NCI-H446 treated with DMSO at 0.1 percent for 48 hours (cell line): ENCODE measurements at places on chromosomes 3 and 15.

- no peak for DNase-seq
Observed at GRCh38 chr3:30331519-30331918, 274.9 kb upstream of the TGFBR2 start.

GRCh38 chr3:65575376-65575840, 463.3 kb downstream of the MAGI1 start:
- DNase-seq, result no peak

DNA sequence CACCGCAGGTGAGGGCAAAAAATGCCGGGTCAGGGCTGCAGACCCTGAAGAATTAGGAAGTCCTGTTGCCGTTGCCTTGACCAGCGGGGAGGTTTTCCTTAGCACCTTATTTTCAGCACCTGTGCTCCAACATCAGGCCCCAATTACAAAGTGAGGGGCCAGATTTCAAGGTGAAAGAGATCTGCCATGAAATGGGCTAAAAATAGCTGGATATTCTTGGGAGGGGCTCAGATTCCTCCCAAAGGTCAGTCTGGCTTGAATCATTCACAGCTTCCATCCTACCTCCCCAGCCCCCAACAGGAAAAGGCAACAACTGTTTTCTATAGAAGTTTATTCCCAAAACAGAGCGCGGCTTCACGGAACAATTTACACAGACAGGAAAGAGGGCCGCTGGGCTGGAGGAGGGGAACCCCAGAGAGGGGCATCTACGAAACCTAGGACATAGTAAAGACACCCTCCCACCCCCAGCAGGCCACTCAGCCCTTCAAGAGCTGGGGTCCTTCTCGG, 941 bp upstream of the SLC26A6 start:
- DNase-seq, result no peak

- DNase-seq, result no peak
Observed at GRCh38 chr3:42099020-42099765, 8.0 kb downstream of the TRAK1 start.

DNA sequence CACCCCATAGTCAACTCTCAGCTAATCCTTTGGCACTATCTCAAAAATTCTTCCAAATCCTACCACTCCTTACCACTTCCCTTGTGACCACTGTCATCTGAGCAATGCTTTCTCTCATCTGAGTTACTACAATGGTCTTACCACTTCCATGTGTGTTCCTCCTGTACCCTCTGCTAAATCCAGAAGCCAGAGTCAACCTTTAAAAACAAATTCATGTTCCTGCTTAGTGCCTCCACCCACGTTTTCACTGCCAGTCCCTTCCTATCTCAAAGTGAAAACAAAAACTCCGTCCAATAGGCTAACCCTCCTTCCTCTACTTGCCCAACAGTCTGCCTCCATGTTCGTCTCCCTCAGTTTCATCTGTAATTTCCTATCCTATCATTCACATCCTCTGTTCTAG, 109.0 kb downstream of the ADAMTS9 start:
- DNase-seq, result no peak

DNA sequence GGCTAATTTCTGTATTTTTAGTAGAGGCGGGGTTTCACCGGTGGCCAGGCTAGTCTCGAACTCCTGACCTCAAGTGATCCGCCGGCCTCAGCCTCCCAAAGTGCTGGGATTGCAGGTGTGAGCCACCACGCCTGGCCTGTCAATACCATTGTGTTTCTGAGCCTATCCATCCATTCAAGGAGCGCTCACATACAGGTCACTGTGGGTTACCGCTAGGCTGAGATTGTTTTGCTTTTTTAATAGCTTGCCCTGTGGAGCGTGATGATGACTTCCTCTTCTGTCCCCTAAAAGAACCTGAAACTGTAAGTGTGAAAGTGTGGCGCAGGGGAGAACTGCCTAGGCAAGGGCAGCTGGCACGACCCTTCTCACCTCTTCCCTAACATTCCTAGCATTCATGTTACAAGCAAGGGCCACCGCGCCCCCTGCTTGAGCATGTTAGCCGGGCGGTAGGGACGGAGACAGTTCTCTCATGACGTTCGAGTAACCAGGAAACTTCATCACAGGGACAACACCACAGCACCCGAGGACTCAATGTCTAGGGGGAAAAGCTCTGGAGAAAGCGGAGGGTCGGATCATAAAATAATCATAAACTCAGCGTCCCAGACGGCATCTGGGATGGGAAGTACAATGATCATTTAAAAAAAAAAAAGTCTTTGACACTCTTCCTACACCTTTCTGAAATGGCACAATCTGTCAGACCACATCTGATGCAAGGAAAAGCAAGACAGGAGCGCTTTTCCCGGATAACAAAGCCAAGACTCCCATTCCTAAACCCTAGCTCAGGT, 790 bp downstream of the LAMP3 start:
- no peak for DNase-seq

GRCh38 chr3:139173372-139174108, 128.8 kb upstream of the PRR23C start:
- peak; percentile 72 for DNase-seq

- DNase-seq, result no peak
Observed at GRCh38 chr3:69142797-69143454, 20.5 kb upstream of the LMOD3 start.

DNA sequence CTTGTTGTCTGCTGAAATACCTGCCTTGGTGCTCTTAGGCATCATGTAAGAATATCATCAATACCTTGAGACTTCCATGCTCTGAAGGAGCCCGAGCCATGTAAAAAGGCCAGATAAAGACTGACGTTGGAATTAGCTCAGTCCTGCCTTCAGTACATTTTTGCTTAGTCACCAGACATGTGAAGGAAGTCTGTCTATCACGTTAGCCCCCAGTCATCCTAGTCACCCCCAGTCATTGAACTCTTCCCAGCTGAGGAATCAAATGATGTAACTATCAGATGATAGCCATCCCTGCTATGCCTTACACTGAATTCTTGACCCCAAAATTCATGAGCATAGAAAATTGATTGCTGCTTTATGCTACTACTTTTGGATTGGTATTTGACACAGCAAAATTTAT, 351.2 kb upstream of the SGO1 start:
- no peak for DNase-seq

GRCh38 chr15:80727196-80727595, 32.1 kb downstream of the ABHD17C start:
- no peak for DNase-seq

DNA sequence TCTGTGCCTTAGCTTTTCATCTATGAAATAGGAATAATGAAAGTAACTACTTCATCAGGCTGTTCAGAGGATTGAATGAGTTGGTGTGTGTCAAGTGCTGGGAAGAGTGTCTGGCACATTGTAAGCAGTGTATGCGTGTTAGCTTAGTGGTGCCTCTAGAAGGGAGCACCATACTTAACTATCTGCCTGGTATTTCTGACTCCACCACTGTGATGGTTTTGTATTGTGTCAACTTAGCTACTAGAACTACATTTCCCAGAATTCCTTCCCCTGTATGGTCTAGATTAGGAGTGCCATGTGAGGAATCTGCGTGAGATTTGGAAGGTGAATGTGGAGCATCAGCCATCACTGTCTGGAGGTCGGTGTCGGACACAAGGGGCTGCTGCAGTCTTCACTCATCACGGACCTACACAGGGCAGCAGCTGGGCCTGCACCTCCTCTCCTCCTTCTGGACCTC, 115.4 kb upstream of the GALNT15 start:
- DNase-seq, result no peak

- no peak for DNase-seq
Observed at GRCh38 chr3:192869131-192870031, 48.3 kb downstream of the MB21D2 start.

DNA sequence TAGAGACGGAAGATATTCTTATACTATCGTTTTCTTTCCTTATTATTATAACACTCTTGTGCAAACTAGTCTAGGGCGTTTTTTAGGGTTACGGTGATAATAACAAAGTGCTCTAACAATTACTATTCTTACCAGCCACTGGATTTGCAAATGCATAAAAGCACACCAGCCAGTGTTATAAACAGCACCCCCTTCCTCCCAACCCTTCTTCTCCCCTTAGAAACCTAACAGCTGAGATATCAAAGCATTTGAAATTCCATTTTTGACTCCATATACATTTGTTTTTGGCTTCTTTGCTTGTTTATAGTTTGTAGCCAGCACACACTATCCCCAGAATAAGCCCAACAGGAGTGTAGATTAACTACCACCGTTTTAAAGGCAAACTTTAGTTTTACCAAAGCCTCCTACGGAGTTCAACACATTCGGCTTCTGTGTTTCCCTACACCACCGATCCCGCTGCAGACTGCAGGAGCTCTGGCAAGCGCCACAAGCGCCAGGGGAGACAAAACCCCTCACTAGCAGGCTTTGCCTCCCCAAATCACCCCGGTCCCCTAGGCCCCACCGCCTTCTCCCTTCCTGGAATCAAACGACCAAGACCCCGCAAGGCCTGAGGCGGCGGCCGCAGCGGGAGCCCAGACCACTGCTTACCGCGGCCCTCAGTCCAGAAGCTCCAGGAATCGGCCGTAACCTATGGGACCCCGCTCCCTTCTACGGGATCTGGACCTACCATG, 461 bp downstream of the COPB2 start:
- DNase-seq, result no peak

DNA sequence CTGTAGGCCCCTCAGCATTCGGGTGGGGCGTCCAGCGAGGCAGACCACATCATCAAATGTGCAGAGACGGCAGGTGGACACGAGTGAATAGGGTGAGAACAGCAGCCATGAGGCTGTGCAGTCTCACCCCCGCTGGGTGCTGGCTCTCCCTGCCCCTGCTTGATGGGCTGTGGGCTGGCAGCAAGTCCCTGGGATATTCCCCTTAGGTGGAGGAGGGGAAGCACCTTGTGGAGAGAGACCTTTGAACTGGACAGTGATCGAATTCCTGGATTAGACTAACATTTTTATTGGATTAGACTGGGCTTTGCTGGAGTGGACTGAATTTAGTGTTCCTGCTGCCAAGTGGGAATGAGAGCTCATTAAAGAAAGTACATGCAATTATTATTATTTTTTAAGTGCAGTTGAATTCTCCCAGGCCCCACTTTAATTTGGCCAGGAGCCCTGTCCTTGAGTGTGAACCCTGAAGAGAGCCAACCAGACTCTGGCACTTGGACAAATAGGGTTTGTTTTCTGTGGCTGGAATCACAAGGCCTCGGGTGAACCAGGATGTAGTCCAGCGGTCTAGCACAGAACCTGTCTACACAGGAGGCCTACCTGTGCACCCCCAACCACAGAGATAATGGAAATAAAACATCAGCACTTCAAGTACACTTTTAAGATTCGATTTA, 193.1 kb downstream of the ABHD5 start:
- DNase-seq, result no peak

- no peak for DNase-seq
Observed at GRCh38 chr3:32200992-32201758, 37.3 kb upstream of the CMTM8 start.

- DNase-seq, result peak; percentile 40
Observed at GRCh38 chr3:30440147-30440604, 166.2 kb upstream of the TGFBR2 start.

DNA sequence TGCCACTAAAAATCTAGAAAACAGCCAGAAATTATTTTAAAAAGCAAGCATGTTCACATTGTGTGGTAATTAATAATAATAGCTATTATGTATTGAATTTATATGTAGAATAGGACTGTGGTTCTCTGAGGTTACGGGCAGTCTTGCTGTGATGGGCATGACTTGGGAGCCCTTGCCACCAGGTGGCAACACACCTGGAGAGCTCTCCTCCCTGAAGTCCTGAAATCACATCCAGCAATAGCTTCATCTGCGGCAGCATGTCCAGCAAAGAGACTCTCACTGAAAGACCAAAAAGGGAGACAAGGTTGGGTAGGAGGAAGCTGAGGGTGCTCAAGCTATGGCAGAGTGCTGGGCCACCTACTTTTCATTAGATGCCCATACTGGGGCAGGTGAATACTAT, 206.8 kb upstream of the IL12A start:
- DNase-seq, result no peak

DNA sequence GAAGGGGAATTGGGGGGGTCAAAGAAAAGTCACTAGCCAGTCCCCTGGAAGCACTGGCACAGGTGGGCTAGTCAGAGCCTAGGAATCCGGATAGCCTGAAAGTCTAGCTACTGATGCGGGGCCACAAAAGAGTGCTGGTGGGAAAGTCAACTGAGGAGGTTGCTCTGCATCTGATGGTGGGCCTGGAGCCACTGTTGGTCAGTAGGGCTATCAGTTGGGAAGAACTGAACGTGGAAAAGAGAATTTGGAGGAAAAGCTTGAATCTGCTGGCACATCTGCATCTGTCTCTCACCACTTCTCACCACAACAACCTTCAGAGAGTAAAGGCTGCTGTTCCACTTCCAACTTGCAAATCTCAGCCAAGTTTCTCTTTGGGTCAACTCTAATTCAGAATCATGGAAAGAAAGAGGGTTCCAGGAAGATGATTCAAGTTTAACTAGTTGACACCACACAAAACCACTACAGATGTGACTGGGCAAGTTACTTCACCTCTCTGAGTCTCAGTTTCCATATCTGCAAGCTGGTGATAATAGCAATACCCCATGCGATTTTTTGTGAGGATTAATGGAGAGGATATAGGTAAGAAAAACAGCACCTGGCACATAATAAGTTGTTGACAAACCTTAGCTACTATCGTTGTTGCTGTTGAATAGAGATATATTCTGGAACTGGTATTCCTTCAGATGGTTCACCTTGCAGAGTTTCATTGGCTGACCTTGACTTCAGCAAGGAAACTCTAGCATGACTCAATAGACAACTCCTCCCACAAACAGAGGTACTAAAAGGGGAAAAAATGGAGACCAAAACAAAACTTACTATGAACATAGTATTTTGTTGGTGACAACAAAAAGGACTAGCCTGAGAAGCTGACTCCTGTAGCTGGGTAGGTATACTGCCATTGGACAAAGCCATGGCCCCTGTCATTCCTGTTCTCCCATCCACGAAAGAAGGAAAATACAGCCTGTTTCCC, 280.2 kb upstream of the STT3B start:
- no peak for DNase-seq

GRCh38 chr3:130773366-130773765, 26.7 kb upstream of the PIK3R4 start:
- DNase-seq, result peak; percentile 42

DNA sequence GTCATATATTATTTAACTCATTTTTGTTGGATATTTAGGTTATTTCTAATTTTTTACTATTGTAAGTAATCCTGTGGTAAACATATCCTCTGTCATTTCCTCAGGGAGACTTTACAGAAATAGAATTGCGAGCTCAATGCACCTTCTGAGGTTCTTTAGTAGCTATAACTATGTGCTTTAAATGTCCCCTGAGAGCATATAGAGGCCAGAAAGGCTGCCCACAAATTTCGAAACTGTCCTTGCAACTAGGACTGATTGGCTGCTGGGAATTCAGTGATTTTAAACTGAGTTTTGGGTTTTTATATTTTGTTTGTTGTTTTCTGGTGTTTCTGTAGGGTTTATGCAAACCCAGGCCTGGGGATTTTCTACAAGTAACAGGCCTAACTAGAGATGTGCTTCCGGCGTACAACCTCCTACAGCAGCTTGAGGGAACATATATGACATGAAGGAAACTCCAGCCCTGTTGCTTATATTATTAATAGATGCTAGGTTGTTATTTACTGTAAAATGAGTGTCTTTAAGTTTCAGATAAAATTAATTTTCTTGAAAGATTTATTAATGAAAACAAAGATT, 29.1 kb upstream of the P4HTM start:
- DNase-seq, result no peak
